ENCODE measurements at places on chromosomes 3 and 15.

DNA sequence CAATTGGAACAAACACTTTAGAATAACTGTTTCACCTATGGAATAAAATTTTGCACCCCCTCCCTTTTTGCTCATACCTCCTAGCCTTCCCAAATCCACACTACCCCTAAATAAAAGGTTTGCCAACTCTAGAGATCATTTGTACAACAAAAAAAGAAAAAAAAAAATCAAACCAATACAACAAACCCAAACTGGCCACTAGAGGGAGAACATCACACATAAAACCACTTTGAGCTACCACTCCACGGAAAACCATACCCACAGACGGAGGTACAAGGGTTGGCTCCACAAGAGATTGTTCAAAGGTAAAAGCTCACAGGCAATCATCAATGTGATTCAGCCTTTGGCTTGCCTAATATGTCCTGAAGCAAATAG is 47.6 kb downstream of the SETMAR start:
- DNase-seq, result peak; percentile 69

DNA sequence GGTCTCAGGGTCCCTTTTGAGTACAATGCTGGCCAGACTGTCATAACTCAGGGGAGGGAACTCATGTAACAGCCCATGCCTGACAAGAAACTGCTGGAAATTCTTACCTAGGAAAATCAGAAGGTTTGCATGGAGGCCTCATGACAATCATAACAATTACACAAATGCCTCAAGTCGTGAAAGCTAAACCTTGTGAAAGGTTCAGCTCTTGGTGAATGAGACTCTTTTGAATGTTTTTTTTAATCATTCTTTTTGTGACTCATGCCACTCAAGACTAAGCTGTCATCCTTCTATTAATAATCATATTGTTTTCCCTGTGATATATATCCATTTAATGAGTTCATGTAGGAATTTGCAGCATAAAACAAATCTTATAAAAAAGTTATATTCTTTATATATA is 61.4 kb upstream of the LEKR1 start:
- no peak for DNase-seq

- no peak for DNase-seq
These were observed 103.1 kb downstream of the THSD4 start for GRCh38 chr15:71218272-71218805.

DNA sequence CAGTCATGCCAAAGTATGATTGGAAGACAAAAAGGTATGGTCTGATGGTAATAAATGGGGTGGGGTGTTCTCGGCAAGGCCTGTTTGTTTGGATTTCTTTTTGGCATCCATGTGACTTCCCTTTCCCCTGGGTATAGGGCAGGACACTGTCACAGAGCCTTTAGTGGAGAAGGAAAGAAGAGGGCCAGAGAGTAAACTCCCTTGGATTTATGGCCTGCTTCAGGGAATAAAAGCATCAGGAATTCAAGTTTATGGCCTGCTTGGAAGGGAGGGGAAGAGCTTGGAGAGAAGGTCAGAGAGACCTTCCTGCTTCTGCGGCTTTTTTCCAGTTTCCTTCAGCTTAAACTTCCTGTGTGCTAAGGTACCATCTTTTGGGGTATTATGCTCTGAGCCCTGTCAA is 179.4 kb upstream of the ADAMTS9 start:
- DNase-seq, result no peak

DNA sequence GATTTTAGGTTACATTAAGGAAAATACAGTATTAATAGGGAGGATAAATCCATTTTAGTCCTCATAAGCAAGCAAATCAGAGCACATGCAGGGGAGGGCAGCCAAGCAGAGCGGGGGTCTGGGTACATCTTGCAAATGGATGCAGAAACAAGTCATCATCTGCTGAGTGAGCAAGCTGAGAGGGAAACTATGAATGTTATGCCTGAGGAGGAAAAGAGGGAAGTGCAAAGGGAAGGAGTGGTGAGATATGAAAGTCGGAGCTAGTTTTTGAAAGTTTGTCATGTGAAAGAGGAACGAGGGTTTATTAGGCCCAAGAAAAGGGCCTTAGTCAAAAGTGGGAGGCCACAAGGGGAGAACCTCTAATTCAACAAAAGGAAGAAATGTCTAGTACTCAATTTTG is 15.4 kb downstream of the PTX3 start:
- DNase-seq, result no peak

DNA sequence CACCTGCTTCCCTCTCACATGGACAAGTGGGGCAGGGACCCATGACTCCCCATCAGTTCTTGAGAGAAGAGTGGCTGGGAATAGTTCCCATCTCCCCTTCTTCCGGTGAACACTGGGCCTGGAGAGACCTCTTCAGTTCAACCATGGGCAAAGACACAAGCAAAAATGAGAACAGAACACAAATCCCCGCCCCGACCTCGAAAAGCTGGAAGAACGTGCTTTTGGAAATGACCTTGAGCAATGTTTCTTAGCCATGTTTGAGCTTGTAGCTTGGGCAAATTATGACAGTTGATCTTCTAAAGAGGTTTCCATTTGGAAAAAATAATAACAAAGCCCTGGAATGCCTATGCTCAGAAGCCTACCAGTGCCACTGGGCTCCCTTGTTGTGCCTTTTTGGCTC is 59.0 kb downstream of the FAM174B start:
- DNase-seq, result no peak

- DNase-seq, result no peak
These were observed 1445.1 kb upstream of the CADM2 start for GRCh38 chr3:83513677-83514076.

DNA sequence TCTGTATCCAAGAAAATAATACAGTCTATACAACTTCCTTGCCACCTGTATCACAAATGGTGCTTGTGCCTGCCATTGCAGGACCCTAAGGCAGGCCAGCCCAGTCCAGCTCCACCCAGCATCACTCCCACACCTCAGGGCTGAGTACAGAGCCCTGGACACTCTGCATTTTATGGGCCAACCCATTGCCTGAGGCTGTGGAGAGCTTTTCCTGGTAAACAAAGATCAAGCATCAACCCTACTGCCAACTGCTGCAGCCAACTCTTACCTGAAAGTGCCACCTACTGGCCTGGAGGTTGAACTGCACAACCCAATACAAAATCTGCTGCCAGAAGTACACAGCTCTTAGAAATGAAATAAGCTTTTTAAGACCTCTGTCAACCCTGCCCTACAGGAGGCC is 1082.2 kb downstream of the NAALADL2 start:
- no peak for DNase-seq

GRCh38 chr15:54046093-54046492 is 67.9 kb downstream of the UNC13C start:
- DNase-seq, result no peak

- no peak for DNase-seq
These were observed 2.0 kb downstream of the MST1R start for GRCh38 chr3:49901366-49902339.

DNA sequence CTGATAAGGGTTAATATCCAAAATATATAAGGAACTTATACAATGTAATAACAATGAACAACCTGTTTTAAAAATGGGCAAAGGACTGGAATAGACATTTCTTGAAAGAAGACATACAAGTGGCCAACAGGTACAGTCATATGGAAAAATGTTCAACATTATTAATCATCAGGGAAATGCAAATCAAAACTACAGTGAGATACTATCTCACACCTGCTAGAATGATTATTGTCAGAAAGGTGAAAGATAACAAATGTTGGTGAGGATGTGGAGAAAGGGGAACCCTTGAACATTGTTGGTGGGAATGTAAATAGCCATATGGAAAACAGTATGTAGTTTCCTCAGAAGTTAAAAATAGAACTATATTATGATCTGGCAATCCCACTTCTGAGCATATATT is 20.4 kb downstream of the GOLM2 start:
- DNase-seq, result no peak

- no peak for DNase-seq
These were observed 725.9 kb upstream of the NR2F2 start for GRCh38 chr15:95604634-95605036.

GRCh38 chr3:151168269-151169094 is 34.5 kb downstream of the GPR171 start:
- DNase-seq, result peak; percentile 47

GRCh38 chr3:138348754-138349739 is 668 bp downstream of the MRAS start:
- DNase-seq, result no peak

- DNase-seq, result no peak
These were observed 82.3 kb downstream of the AAGAB start for GRCh38 chr15:67172172-67172571.

DNA sequence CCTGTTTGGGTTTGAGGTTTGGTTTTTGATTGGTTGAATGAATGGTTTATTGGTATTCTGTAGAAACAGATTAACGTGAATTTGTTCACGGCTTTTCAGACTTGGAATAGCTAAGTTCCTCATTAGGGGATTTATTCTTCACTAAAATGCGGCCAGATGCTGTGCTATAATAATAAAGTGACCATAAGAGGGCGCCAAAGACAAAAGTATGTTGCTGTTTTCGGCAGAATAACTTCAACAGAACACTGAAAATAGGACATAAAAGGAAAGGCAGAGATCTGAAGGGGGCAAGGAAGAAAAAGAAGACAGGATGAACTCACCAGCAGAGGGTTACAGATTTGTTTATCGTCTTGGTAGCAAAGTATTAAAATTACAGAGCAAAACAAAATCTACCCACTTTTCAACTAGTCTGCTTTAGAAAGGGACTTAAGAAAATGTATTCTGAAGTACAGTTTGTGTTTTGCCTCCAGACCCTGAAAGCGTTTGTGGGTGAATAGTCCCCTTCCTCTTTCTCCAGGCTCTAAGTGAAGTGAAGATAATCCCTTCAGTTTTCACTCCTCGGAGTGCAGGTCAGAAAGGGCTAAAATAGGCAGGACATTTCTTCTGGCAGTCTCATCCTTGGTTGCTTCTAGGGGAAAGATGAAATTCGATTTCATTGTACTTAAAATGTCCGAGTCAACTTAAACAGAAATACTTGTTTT is 147.6 kb downstream of the IL20RB start:
- peak; percentile 33 for DNase-seq

DNA sequence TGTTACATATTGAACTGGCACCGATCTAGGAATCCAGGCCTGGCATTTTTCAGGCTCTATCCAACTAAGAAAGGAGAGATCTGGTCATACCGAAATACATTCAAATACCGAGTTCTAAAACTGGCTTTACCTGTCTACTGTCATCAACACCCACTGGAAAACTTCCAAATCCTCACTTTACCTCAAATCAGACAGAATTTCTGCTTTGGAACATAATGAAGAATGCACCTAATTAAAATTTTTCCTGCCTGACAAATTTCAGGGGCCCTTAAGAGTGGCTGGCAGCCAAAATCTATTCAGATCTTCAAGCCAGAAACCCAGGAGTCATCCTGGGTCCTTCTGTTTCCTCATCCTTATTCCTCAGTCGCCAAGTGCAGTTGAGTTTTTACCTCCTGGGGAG is 198.6 kb upstream of the FEZF2 start:
- DNase-seq, result no peak

DNA sequence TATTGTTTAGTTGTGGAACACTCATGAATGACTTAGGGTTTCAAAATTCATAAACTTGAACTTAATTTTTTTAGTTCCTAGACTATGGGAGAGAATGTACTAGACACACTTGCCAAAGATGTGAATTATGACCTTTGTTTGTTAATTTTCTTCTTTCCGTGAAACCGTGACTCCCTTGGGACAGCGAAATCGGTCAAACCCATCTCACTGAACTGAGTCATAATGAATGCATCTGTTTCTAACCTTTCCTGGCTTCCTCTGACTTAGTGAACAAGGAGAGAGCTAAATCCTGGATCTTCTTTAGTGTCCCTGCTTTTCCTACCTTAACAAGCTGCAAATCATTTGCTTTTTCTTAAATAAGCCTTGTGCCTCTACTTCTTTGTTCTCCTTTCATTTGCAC is 85.5 kb downstream of the LARS2 start:
- no peak for DNase-seq

DNA sequence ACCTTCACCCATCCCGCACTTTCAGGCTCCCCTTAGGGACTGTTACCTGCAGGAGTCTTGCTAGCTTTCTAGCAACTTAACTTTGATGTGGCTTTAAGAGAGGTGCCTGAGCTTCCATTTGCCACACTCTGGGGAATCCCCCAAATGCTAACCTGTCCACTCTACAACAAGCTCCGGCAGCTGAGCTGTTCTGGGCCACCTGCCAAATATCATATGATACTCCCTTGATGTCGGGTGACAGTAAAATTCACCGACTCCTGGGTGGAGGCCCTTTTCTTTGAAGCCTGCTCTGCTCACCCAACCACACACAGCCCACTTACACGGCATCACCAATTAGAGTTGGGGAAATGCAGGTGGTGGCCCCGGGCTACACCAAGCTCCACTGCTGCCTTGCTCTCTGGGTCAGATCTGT is 38.0 kb upstream of the XCR1 start:
- DNase-seq, result no peak

- no peak for DNase-seq
These were observed 223.8 kb downstream of the KLF13 start for GRCh38 chr15:31550211-31550977.

GRCh38 chr3:157922614-157923013 is 183.6 kb downstream of the SHOX2 start:
- no peak for DNase-seq

DNA sequence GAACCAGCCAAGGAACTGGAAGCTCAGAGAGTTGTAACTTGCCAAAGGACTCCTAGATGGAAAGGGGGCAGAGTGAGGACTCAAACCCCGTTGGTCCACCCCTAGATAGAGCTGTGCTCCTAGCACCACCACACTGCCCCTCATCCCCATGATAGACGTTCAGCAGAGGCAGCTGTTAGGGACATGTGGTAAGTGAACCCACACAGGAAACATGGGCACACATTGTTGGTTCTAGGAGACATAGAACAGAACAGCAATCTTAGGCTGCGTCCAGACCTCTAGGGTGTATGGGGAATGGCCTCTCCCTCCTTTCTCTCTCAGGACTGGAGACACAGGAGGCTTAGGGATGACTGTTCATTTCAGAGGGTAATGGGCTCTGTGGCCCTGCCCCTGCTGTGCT is 102.7 kb downstream of the ANP32A start:
- no peak for DNase-seq

GRCh38 chr3:77179762-77180161 is 139.9 kb downstream of the ROBO2 start:
- no peak for DNase-seq

DNA sequence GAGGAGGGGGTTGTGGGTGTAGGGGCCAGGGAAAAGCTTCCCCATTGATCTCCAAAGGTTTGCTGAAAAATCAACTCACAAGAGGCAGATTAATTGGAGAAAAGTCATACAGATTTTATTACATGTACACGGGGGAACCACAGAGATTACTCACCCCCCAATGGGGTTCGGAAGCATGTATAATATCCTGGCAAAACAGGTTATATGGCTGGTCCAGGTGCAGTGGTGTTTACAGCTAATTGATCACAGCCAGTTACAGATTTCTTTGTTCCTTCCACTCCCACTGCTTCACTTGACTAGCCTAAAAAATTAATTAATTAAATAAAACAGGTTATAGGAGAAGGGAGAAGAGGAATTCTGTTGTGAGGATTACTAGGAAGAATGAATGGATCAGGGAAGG is 22.4 kb downstream of the PRKCI start:
- no peak for DNase-seq

All from germinal center (tissue), 1 donor.